CD4-positive, alpha-beta T cell treated with Interferon gamma for 1 hour (primary cell): ENCODE measurements at places on chromosomes 16 and 17.

GRCh38 chr16:84093120-84093878 is 23.4 kb downstream of the MBTPS1 start:
- no peak for DNase-seq

- DNase-seq, result no peak
Observed at GRCh38 chr17:5783269-5783668, 199.0 kb upstream of the NLRP1 start.

DNA sequence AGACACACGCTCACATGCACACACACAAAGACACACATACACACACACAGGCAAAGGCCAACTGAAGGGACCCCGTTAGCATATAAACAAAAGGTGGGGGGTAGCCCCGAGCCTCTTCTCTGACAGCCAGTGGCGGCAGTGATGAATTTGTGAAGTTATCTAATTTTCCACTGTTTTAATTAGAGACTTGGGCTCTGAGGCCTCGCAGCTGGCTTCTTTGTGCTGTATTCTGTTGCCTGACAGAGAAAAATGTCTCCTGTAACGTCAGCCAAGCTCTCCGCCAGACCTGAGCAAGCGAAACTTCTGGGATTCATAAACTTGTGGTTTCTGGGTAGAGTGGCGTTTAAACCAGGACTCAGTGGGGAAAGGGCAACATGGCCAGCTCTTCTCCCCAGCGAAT is 113.9 kb upstream of the FOXF1 start:
- no peak for DNase-seq

DNA sequence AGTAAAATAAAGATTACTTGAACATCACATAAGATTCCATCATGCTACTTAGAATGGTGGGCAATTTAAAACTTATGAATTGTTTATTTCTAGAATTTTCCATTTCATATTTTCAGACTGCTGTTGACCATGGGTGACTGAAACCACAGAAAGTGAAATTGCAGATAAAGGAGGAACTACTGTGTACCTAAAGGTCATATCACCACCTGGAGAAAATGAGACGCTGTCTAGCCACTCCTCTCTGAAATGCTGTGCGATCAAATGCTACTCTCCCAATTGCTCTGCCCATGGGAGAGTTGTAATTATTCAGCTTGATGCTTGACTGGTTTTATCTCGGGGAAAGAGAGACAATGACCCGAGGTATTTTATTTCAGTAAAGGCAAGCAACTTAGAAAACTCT is 128.9 kb upstream of the ERCC4 start:
- DNase-seq, result no peak

GRCh38 chr16:2008631-2009163 is 924 bp downstream of the ZNF598 start:
- DNase-seq, result no peak

GRCh38 chr17:37769050-37769449 is 24.2 kb upstream of the HNF1B start:
- DNase-seq, result no peak

DNA sequence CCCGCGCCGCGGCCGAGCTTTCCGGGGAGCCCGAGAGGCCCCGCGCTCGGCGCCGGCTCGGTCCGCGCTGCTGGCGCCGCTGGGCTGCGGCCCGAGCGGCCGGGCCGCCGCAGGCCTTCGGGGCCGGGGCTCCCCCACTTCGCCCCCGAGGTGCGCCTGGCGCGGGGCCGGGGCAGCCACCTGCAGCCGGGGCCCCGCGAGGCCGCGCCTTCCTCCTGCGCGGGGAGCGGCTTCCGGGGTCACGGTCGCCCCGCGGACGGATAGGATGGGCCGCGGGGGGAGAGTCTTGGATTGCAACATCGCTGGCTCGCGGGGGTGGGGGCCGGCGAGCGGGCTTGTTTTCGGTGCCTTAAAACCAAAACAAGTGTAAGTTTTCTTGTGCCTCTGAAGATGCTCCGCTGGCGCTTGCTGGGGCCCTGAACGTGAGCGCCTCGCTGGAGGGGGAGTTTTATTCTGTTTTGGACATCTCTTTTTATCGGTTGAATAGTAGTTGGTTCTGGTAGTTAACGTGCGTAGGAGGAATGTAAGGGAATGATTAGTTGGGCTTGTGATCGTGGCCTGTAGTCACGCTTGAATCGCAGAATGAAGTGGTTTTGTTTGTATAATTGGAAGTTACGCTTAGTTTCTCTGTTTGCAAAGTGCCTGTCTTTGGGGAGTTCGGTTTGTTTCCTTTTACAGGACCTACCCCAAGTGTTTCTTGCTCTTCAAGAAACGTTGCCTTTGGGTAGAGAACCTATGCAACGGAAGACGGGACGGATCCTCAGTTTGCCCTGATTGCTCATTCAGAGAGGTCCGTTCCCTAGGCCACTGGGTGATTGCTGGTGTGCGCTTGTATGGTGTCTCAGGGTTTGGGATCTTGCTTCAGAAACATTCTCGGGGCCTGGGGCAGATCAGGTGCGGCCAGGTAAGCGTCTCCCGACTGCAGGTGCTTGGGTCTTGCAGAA is 724 bp downstream of the UBE2I start:
- peak; percentile 60 for DNase-seq

DNA sequence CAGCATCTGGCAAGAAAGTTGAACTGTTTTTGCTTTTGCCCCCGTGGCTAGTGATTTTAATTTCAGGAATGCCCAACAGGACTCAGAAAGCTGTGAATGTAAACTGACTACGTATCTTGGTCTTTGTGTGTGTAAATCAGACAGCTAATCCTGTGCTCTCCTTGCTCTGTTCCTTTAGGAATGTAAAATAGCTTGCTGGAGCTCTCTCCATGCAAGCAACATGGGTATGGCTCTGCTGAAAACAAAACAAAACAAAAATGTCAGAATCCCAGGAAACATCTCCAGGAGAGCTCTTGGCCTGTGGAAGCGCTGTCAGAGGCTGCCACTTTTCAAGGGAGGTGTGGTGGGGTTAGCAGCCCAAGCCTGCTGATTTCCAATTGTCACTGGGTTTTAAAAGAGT is 161.8 kb upstream of the NOG start:
- DNase-seq, result no peak

DNA sequence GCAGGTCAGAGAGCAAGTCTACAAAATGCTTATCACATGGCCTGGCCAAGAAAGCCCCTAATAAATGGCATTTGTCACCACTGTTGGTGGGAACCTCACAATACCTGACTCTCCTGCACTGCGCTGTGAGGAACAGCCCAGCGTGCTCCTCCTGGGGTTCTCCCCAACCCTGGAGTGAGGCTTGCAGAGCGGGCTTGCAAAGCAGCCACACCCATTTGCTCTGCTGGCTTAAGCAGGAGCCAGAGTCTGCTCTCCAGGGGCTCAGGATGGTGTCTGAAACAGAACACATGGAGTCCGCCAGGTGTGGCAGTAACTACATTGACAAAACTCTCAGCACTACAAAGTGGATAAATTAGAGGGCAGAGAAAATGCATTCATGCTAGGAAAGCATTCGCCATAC is 331.0 kb upstream of the CCL2 start:
- no peak for DNase-seq

- peak; percentile 39 for DNase-seq
Observed at GRCh38 chr17:43020789-43021740, 1.1 kb downstream of the VAT1 start.

GRCh38 chr16:86459266-86459665 is 51.1 kb upstream of the FOXF1 start:
- no peak for DNase-seq

DNA sequence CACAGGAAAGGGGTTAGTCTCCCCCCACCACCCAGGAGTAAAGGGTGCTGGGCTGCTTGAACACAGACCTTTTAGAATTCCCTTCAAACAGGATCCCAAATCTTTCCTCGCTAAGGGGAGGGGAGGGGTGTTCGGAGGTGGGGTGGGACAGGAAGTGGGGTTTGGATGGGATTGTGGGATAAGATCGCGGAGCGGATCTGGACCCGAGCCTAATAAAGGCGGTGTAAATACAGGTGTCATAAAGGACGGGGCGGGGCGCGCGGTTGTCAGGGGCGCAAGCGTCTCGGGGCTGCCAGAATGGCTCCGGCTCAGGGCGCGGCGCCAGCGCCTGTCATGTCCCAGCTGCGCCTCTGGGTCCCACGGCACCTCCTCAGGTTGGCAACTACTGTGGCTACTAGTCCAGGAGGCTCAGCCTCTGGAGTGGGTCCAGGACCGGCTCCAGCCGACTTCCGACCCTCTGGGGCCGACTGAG is 59.8 kb upstream of the FBXO47 start:
- no peak for DNase-seq

- peak; percentile 36 for DNase-seq
Observed at GRCh38 chr17:4721203-4722135, 9.8 kb upstream of the MED11 start.
